Natural killer cell (primary cell): ENCODE measurements at places on chromosomes 6 and 20. TPM values are rescaled to one million over a fixed set of nuclear protein-coding genes. Genes with fewer than 3 reads are reported as not detected.

GUCA1A gene
- total RNA-seq = not detected

TGM3 gene
- total RNA-seq = not detected

DNA sequence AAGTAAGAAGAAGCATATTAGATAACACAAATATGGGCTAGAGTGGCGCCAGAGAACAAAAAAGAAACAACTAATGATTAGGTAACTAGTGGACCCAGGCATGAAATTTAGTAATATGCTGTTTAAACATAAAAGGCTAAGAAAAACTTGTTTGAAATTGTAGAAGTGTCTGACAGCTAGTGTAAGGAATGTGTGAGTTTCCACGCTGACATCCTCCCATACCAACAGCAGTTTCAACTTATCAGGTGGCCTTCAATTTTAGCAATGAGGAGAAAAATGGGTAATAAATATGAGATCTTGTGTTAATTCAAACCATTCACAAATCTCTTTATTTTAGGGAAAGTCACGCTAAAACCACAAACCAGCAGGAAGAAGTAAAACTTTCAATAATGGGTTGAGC is 440.2 kb upstream of the FLRT3 start:
- H3K27me3 ChIP-seq = no peaks in the 10 kb centered on the region
- no peak for DNase-seq
- no peak overlapping the region for H3K27ac ChIP-seq
- H3K4me3 ChIP-seq = no peak overlapping the region
- no peaks in the 10 kb centered on the region for H3K36me3 ChIP-seq
- H3K4me1 ChIP-seq = no peaks in the 10 kb centered on the region

- no peaks in the 10 kb centered on the region for H3K4me1 ChIP-seq
- H3K27me3 ChIP-seq = no peaks in the 10 kb centered on the region
- H3K36me3 ChIP-seq = no peaks in the 10 kb centered on the region
- DNase-seq = no peak
Measured at GRCh38 chr20:60785301-60785700, 466.8 kb upstream of the CDH4 start.

DNA sequence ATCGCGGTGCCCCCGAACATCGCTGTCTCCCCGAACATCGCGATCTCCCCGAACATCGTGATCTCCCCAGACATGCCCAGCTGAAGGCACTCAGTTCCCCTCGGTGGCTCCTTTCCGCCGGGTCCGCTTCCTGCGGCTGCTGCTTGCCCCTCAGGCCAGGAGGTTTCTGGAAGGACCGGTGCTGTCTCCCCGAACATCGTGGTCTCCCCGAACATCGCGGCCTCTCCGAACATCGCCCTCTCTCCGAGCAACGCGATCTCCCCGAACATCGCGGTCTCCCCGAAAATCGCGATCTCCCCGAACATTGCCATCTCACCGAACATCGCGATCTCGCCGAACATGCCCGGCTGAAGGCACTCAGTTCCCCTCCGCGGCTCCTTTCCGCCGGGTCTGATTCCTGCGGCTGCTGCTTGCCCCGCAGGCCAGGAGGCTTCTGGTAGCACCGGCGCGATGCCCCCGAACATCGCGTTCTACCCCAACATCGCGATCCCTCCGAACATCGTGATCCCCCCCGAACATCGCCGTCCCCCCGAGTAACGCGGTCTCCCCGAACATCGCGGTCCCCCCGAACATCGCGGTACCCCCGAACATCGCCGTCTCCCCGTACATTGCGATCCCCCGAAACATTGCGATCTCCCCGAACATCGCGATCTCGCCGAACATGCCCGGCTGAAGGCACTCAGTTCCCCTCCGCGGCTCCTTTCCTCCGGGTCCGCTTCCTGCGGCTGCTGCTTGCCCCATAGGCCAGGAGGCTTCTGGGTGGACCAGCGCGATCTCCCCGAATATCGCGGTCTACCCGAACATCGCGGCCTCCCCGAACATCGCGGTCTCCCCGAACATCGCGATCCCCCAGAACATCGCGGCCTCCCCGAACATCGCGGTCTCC is 808 bp downstream of the ULBP1 start:
- peak overlapping the region; percentile 52 for H3K4me3 ChIP-seq
- H3K27ac ChIP-seq = no peak overlapping the region
- no peaks in the 10 kb centered on the region for H3K36me3 ChIP-seq
- DNase-seq = peak; percentile 56
- peaks cover 27% of the 10 kb centered on the region for H3K4me1 ChIP-seq
- H3K27me3 ChIP-seq = peaks cover 44% of the 10 kb centered on the region

CD109 gene
- total RNA-seq = 0.83 TPM

HLA-G gene
- 1.6 TPM for total RNA-seq

DNA sequence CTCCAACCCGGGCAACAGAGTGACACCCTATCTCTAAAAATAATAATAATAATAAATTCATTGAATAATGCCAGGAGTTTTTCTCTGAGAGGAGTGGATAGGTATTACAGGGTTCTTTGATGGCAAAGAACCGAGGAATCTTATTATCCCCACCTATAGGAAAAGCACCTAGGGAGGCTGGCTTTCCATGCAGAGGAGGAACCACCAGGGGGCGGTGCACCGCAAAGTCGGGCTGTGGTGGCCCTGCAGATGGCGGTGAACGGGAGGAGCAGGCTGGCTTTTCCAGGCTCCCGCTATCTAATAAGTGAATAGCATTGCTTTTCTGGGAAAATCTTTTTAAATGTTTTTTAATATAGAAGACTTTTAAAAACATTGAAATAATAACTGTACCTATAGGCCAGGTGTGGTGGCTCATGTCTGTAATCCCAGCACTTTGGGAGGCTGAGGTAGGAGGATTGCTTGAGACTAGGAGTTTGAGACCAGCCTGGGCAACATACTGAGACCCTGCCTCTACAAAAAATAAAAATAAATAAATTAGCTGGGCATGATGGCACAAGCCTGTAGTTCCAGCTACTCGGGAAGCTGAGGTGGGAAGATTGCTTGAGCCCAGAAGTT is 864.2 kb downstream of the KIF16B start:
- H3K4me3 ChIP-seq = no peak overlapping the region
- H3K36me3 ChIP-seq = no peaks in the 10 kb centered on the region
- no peaks in the 10 kb centered on the region for H3K4me1 ChIP-seq
- no peak overlapping the region for H3K27ac ChIP-seq

BMP2 gene
- total RNA-seq = 0.45 TPM

DNA sequence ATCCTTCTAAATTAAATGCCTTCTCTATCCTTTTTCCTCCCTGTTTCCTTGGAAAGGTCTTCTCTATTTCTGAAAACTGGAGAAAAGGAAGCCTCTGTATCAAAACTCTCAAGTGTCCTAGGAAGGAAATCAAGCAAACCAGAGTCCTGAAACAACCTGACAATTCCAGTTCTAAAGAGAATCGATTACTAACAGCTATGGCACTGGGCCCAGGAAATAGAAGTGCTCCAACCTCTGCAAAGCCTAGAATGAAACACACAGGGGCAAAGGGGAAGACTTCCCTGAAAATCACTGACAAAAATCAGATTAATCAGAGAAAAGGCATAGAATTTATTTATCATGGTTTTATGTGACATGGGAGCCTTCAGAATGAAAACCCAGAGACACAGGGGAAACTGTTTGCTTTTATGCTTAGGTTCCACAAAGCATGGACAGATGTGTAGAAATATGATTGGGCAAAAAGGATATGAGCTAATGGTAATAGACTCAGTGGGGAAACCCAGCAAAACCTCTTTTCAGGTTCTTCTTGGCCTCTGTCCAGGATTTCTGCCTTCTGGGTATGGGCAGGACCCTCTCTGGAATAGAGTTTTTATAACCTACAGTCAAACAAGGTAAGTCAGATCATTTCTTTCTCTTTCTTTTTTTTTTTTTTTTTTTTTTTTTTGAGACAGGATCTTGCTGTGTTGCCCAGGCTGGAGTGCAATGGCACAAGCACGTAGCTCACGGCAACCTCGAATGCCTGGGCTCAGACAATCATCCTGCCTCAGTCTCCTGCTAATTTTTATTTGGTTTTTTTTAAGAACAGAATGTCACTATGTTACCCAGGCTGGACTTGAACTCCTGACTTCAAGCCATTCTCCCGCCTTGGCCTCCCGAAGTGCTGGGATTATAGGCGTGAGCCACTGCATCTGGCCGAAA is 91.7 kb downstream of the CD24 start:
- H3K27ac ChIP-seq = no peak overlapping the region
- H3K4me3 ChIP-seq = no peak overlapping the region
- H3K27me3 ChIP-seq = no peaks in the 10 kb centered on the region
- no peaks in the 10 kb centered on the region for H3K4me1 ChIP-seq

DNA sequence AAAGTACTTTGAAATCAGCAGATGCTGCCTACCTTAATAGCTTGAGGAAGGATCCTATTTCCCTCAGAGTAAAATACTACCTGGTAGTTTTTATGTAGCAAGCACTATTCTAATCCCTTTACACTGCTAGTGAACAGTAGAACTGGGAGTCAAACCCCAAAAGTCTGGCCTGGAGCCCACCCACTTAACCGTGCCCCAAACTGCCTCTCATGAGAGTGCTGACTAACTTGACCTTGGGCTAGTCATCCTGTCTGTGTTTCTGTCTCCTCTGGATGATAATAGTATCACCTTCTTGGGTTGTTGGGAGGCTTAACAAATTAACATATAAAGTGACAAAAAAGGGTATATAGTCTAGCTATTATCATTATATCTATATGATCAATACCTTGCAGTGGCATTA is 140.5 kb downstream of the RCAN2 start:
- H3K4me3 ChIP-seq = no peak overlapping the region
- no peaks in the 10 kb centered on the region for H3K36me3 ChIP-seq
- no peaks in the 10 kb centered on the region for H3K27me3 ChIP-seq
- no peak for DNase-seq
- no peaks in the 10 kb centered on the region for H3K4me1 ChIP-seq

ABHD16B gene
- total RNA-seq = not detected

GRCh38 chr6:158529629-158530028 is 30.3 kb upstream of the TMEM181 start:
- H3K4me1 ChIP-seq = no peaks in the 10 kb centered on the region
- H3K27ac ChIP-seq = no peak overlapping the region

CCDC170 gene
- total RNA-seq = 0.96 TPM

DNA sequence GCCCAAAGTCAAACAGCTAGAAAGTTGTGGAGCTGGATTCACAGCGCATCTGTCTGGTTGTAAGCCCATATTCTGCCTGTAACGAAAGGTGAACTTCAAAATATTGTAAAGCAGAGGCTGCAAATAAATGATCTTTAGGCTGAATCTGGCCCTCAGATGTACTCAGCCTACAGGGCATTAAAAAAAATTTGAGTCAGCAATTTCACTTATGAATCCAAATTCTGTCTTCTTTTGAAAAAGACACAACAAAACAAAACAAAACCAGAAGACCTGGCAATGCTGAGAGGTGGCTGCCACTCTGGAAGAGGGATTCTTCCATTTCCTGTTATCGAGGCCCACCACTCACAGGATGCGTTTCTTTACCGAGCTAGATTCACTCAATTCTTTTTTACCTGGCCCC is 7.1 kb downstream of the LAMA4 start:
- no peak overlapping the region for H3K4me3 ChIP-seq
- no peak overlapping the region for H3K27ac ChIP-seq
- no peaks in the 10 kb centered on the region for H3K36me3 ChIP-seq

- DNase-seq = no peak
- no peaks in the 10 kb centered on the region for H3K4me1 ChIP-seq
- H3K27me3 ChIP-seq = no peaks in the 10 kb centered on the region
- no peak overlapping the region for H3K27ac ChIP-seq
- no peak overlapping the region for H3K4me3 ChIP-seq
- H3K36me3 ChIP-seq = no peaks in the 10 kb centered on the region
Measured at GRCh38 chr6:56168596-56168995, 78.8 kb downstream of the COL21A1 start.

DNA sequence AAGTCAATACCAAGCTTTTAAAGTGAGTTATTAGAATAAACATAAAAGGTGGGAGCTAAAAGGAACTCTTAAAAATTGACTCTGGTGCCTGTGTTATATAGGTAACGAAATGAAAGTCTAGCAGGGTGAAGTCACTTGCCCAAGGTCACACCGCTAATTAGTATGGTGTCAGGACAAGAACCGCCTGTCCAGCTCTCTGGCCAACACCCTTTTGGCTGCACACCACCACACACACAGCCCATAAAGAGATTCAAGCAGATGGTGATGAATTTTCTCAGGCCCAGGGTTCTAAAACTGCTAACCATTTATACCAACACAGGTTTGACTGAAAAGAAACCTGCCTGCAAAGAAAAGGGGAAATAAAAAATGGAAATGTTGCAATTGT is 20.2 kb downstream of the GFOD1 start:
- peaks cover 51% of the 10 kb centered on the region for H3K4me1 ChIP-seq
- DNase-seq = no peak
- no peaks in the 10 kb centered on the region for H3K27me3 ChIP-seq
- H3K4me3 ChIP-seq = no peak overlapping the region

PCSK2 gene
- total RNA-seq = not detected

- H3K36me3 ChIP-seq = no peaks in the 10 kb centered on the region
- H3K4me3 ChIP-seq = no peak overlapping the region
- H3K27ac ChIP-seq = no peak overlapping the region
- H3K4me1 ChIP-seq = peaks cover 19% of the 10 kb centered on the region
Measured at GRCh38 chr6:13528232-13528631, 40.8 kb upstream of the GFOD1 start.

DNA sequence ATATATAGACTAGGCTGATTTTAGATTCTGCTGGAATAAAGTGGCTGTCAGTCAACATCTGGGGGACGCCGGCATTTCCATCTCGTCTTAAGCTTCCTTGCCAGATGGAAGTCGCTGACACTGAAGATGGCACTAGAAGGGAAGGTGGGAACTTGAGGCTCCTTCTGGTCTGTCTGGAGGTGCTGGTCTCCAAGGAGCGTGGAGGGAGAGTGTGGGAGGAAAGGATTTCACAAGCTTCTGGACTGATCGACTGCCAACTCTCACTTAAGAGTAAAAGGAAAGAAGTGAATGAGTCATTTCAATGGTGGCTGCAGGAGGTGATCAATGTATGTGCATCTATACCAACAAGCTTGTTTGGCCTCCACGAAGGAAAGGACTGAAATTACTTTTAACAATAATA is 40.4 kb downstream of the DUSP22 start:
- no peaks in the 10 kb centered on the region for H3K36me3 ChIP-seq
- peaks cover 29% of the 10 kb centered on the region for H3K4me1 ChIP-seq
- H3K4me3 ChIP-seq = no peak overlapping the region
- no peaks in the 10 kb centered on the region for H3K27me3 ChIP-seq
- no peak for DNase-seq

DNA sequence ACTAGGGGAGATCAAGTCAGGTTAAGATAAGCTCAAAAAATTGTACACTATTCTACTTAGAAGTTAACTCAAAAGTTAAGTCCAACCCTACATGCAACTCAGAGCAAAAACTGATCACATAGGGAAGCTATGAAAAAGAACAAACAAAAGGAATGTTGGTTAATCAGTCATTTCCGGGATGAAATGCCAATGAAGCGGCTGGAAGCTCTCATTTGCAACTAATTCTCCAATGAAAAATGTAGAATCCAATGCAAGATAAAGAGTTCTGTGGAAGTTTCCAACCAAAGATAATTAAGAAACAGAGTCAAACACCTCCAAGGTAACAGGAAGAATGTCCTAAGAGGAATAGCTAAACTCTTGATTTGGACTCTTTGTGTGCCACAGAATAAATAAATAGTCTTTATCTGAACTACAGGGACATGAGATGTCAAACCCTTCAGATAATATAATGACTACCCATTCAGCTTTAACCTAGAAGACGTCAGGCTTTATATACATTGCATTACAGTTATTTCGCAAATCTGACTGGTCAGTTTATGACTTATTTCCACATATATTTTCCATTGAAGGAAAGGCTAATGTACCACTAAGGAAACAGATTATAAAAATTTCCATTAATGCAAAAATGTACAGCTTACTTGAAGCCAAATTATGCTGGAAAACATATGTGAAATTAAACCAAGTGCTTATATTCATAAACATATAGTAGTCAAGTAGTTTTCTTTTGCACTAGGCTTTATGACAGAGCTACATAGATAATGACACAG is 48.0 kb upstream of the DST start:
- no peak overlapping the region for H3K4me3 ChIP-seq
- no peaks in the 10 kb centered on the region for H3K4me1 ChIP-seq
- H3K27me3 ChIP-seq = no peaks in the 10 kb centered on the region

SYCP2 gene
- 8.6 TPM for total RNA-seq

PAX1 gene
- total RNA-seq = not detected
